ENCODE measurements at places on chromosomes 12 and 14.

DNA sequence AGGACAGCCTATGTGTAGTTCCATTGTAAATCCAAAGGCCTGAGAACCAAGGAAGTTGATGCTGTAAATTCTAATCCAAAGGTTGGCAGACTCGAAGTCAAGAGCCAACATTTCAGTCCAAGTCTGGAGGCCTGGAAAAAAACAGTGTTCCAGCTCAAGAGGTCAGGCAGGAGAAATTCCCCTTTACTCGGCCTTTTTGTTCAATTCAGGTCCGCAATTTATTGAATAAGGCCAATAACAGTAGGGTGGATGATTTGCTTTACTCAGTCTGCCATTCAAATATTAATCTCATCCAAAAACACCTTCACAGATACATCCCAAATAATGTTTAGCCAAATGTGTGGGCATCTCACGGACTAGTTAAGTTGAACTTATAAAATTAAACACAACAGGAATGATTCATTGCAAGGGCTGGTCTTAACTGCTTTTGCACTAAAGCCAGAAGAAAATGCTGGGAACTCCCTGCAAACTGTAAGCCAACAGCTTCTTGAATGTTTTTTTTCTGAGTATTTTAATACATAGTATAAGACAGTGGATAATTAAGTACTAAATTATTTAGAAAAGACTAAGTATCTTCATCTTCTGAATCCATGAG lies 197.4 kb upstream of the GARIN6 start:
- no peak for DNase-seq

GRCh38 chr12:108816652-108817335 lies 40.6 kb downstream of the SSH1 start:
- no peak for DNase-seq

- DNase-seq: no peak
Observed at GRCh38 chr14:96052541-96053247, 13.5 kb downstream of the C14orf132 start.

- no peak for DNase-seq
Observed at GRCh38 chr14:56580221-56580711, 668 bp downstream of the TMEM260 start.

GRCh38 chr12:112759786-112760185 lies 31.8 kb upstream of the RPH3A start:
- DNase-seq: no peak

DNA sequence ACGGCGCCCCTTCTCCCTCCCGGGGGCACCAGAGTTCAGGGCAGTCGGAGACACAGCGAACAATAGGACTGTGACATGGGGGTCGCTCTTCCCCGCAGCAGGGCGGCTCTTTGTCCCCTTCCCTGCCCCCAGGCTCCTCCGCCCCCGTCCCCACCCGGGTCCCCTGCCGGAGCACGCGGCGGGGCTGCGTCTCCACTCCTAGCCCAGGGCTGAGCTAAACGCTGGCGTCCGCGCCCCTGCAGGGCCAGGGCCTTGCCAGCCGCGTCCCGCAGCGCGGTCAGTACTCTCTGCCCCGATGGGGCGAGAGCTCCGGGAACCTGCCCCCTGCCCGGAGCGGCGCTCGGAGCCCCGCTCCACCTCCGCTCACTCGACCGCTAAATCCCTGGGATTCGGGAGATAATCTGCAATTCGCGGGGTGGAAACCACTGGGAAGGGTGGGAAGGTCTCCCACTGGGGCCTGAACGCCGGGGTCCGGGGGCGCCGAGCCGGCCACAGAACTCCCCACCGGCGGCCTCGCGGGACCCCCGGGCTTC lies 825 bp upstream of the CCDC85C start:
- DNase-seq: no peak

- no peak for DNase-seq
Observed at GRCh38 chr12:3142386-3142785, 65.2 kb downstream of the TSPAN9 start.

- no peak for DNase-seq
Observed at GRCh38 chr14:37253905-37254304, 56.2 kb downstream of the MIPOL1 start.

DNA sequence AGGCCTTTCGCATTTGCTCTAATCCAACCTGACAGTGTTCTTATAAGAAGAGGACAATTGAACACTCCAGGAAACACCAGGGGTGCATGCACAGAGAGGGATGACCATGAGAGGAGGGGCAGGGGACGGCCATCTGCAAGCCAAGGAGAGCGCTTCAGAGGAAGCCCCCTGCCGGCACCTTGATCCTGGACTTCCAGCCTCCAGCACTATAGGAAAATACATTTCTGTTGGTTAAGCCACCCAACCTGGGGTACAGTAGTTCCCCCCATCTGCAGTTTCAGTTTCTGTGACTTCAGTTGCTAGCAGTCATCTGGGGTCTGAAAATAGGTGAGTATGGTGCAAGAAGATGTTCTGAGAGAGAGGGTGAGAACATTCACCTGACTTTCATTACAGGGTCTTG lies 64.7 kb downstream of the CLMN start:
- DNase-seq: no peak

DNA sequence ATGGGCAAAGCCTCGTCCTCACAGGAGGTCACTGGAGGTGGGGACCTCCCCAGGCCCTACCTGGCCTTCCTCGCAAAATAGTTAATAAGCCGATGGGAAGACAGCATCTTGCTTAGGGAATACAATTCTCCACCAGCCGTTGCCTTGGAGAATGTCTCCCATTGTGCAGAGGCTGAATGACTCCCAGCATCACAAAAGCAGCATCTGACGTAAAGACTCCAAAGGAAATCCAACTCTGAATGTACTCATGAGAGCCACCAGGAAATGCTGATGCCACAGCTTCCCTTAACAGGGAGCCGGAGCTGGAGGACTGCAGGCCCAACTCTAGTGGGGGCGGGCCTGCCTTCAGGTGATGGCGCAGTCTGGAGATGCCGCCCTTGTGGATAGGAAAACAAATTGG lies 15.5 kb downstream of the CCDC63 start:
- no peak for DNase-seq

GRCh38 chr12:86719381-86719780 lies 463.2 kb upstream of the MGAT4C start:
- DNase-seq: no peak

GRCh38 chr14:93735206-93735605 lies 53.1 kb downstream of the PRIMA1 start:
- DNase-seq: no peak

GRCh38 chr12:86373813-86374212 lies 117.6 kb upstream of the MGAT4C start:
- no peak for DNase-seq

GRCh38 chr12:88904705-88905104 lies 324.4 kb upstream of the KITLG start:
- DNase-seq: no peak

DNA sequence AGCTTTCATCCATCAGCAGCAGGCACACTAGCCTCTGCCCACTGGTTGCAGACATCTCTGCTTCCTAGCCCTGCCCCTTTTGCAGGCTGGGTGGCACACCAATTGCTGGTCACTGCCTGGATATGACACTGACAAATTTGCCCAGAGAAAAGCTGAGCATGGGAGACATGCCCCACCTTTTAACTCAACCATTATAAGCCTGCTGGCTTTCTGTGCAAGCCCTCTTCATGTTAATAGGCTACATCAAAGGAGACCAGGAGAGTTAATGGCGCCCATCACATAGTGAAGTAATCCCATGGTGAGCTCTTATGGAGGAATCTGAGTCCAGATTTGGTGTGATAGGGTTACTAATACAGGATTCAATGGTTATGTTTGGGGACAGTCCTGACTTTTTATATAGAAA lies 139.2 kb downstream of the KICS2 start:
- no peak for DNase-seq

GRCh38 chr14:93743270-93744060 lies 44.8 kb downstream of the PRIMA1 start:
- no peak for DNase-seq
